Activated B cell treated with CpG ODN at 0.5 μM for 24 hours (primary cell): ENCODE measurements at places on chromosomes 6 and 20.
A peak's percentile ranks its signal among the peaks of the same experiment; 100 is the strongest.

DNA sequence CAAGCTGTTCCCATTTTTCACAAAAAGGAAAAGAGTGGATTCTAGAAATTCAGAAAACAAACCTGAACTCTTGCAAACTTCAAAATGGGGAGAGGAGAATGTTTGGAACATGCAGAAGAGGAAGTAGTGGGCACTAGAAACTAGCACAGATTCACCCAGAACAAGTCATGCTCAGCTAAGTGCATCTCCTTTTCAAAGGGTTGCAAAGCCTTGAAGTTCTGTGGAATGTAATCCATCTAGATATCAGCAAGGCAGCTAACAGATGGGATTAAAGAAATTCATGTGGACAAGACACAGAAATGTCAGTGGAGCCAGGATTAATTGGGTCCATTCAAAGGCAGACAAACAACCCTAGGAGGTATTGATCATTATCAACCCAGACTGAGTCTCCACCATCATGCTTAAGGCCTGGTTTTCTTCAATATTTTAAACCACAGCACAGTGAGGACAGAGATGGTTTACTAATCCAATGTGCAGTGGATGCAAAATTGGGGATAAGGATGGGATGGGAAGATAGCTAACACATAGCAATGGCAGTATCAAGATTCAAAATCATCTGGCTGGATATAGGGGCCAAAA, 31.3 kb downstream of the KCNK5 start:
- no peak for DNase-seq
- H3K4me1 ChIP-seq = peaks cover 28% of the 10 kb centered on the region
- H3K4me3 ChIP-seq = peak overlapping the region; percentile 60
- peak overlapping the region; percentile 73 for H3K27ac ChIP-seq
- no peaks in the 10 kb centered on the region for H3K36me3 ChIP-seq
- H3K27me3 ChIP-seq = peaks cover 27% of the 10 kb centered on the region

- peaks cover 15% of the 10 kb centered on the region for H3K27me3 ChIP-seq
- no peak overlapping the region for H3K27ac ChIP-seq
- H3K4me1 ChIP-seq = no peaks in the 10 kb centered on the region
- H3K36me3 ChIP-seq = no peaks in the 10 kb centered on the region
- DNase-seq = no peak
Observed at GRCh38 chr6:112183271-112183671, 71.1 kb downstream of the LAMA4 start.

DNA sequence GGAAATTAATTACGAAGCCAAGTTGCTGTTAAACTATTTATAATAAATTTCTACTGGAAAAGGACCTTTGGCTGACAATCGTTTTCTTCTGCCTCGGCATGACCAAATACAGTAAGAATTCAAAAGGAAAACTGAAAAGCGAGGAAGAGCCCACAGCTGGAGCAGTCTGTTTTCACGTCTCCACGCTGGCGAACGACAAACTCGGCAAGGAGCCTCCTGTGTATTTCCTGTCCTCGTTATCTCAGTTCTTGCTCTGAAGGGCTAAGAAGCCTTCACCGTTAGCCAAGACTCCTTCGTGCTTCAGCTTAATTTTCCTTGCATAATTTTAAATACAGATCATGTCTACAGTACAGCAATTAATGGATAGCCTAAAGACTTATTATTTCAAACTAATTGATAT, 214.3 kb upstream of the PLCB4 start:
- no peak overlapping the region for H3K27ac ChIP-seq
- no peaks in the 10 kb centered on the region for H3K36me3 ChIP-seq
- H3K4me1 ChIP-seq = no peaks in the 10 kb centered on the region
- no peak for DNase-seq

DNA sequence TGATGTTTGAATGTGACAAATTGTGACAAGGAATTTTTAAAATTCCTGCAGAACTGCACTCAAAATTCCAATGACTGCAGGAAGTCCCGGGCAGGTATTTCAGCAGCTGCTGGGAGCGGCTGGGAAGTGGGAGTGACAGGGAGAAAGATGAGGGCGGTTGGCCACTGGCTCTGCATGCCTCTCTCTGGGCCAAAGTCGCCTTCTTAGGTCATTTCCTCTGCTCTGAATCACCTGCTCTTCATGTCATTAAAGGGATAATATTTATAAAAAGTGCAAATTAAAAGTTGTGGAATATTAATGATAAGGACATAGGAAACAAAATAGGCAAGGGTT, 43.9 kb downstream of the RAMACL start:
- H3K4me3 ChIP-seq = no peak overlapping the region
- DNase-seq = no peak
- peaks cover 23% of the 10 kb centered on the region for H3K4me1 ChIP-seq
- H3K36me3 ChIP-seq = no peaks in the 10 kb centered on the region
- H3K27me3 ChIP-seq = no peaks in the 10 kb centered on the region
- no peak overlapping the region for H3K27ac ChIP-seq

DNA sequence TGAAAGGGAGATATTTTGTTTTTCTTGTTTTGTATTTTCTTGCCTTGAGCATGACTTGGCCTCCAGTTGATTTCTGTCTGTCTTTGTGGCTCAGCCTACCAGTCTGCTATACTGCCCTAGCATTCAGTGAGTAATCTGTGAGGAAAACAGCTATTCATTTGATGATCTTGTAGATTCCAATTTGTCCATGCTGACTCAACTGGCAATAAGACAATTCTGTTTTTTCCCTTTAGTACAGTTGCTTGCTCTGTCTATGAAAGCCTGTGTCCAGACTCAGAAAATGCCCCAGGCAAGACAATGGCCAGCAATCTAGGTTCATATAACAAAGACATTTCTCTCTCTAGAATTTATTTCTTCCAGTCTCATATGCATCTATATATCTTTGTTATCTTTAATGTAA, 10.9 kb upstream of the SOX4 start:
- H3K27ac ChIP-seq = no peak overlapping the region
- DNase-seq = no peak
- no peak overlapping the region for H3K4me3 ChIP-seq

- no peak overlapping the region for H3K4me3 ChIP-seq
- H3K4me1 ChIP-seq = no peaks in the 10 kb centered on the region
- no peak for DNase-seq
- H3K27me3 ChIP-seq = no peaks in the 10 kb centered on the region
Observed at GRCh38 chr6:121008553-121008952, 325.7 kb downstream of the TBC1D32 start.

- H3K27me3 ChIP-seq = peaks cover 21% of the 10 kb centered on the region
- no peaks in the 10 kb centered on the region for H3K36me3 ChIP-seq
- H3K4me3 ChIP-seq = no peak overlapping the region
- no peaks in the 10 kb centered on the region for H3K4me1 ChIP-seq
Observed at GRCh38 chr6:29071831-29072723, 15.0 kb downstream of the OR2B3 start.

GRCh38 chr6:159061805-159062563, 17.2 kb upstream of the TAGAP start:
- peak overlapping the region; percentile 50 for H3K4me3 ChIP-seq
- DNase-seq = no peak
- H3K4me1 ChIP-seq = peaks cover 78% of the 10 kb centered on the region
- H3K27ac ChIP-seq = peak overlapping the region; percentile 95
- no peaks in the 10 kb centered on the region for H3K36me3 ChIP-seq

GRCh38 chr20:23937303-23938117, 51.1 kb downstream of the GGTLC1 start:
- no peak overlapping the region for H3K27ac ChIP-seq
- DNase-seq = no peak
- H3K4me3 ChIP-seq = no peak overlapping the region
- no peaks in the 10 kb centered on the region for H3K36me3 ChIP-seq
- H3K27me3 ChIP-seq = peaks cover 2% of the 10 kb centered on the region

- H3K36me3 ChIP-seq = no peaks in the 10 kb centered on the region
- no peak overlapping the region for H3K27ac ChIP-seq
- DNase-seq = no peak
- no peaks in the 10 kb centered on the region for H3K27me3 ChIP-seq
- no peak overlapping the region for H3K4me3 ChIP-seq
Observed at GRCh38 chr20:55677011-55677410, 328.3 kb downstream of the CBLN4 start.

DNA sequence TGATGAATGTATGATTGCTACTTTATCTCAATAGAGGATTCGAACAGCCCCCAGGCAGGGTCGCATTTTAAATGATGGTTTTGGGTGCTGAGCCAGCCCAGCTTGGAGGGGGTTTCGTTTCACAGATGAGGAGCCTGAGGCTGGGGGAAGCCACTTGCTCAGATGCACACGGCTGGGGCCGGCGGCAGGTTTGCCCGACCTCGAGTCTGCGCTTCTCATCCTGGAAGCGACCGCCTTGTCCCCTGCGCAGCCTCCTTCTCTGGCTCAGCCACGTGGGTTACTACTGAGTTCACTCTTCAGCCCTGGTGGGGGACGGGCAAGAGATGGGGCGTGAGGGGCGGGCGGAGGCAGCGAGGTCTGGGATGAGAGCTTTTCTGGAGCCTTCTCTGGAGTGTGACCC, 25.3 kb downstream of the NTSR1 start:
- H3K4me3 ChIP-seq = no peak overlapping the region
- H3K27ac ChIP-seq = no peak overlapping the region
- peaks cover 11% of the 10 kb centered on the region for H3K27me3 ChIP-seq
- no peaks in the 10 kb centered on the region for H3K36me3 ChIP-seq

DNA sequence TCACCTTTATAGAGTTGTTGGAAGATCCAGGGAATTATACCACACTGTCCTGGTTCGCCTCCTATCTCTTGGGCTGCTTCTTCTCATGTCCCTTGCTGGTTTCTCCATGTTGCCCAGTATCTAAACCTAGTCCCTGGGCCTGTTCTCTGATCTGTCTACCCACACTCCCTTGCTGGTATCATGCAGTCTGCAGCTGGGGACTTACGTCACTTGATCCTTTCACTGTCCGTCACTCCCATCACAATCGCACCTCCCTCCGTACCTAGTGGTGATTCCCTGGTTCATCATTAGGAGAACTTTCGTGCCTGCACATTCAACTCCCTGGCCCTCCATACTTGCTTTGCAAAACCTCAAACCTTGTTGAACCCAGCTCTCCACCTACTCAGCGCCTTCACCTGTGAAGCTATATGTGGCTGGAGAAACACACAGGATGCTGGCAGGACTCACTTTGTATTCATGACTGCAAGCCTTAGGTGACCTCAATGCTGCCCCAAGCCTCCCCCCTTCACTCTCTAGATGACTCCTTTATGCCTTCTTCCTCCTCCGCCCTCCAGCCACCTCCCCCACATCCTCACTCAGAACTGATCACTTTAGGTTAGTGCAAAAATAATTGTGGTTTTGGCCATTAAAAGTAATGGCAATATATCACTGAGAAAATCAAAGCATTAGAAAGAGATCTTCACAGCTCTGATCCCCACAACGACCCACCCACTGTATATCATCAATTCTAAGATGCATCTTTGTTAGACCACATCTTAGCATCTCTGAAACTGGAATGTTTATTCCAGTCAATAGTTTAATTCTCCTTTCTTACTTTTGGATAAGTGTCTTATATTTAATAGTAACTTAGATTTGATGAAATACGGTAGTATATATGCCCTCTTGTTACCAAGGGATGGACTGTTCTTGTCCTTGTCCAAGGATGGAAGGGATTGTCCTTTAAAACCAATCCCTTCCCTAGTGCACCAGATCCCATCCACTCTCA, 26.4 kb downstream of the GDAP1L1 start:
- no peak overlapping the region for H3K27ac ChIP-seq
- H3K4me3 ChIP-seq = no peak overlapping the region
- H3K36me3 ChIP-seq = peaks cover 4% of the 10 kb centered on the region
- no peak for DNase-seq
- no peaks in the 10 kb centered on the region for H3K27me3 ChIP-seq
- H3K4me1 ChIP-seq = no peaks in the 10 kb centered on the region

GRCh38 chr20:50338479-50339391, 148.1 kb downstream of the CEBPB start:
- peaks cover 28% of the 10 kb centered on the region for H3K4me1 ChIP-seq
- H3K36me3 ChIP-seq = no peaks in the 10 kb centered on the region
- H3K4me3 ChIP-seq = no peak overlapping the region
- DNase-seq = no peak
- no peak overlapping the region for H3K27ac ChIP-seq
